Lower leg skin (tissue), 4 donors: ENCODE measurements at places on chromosomes 16 and 17.

DNA sequence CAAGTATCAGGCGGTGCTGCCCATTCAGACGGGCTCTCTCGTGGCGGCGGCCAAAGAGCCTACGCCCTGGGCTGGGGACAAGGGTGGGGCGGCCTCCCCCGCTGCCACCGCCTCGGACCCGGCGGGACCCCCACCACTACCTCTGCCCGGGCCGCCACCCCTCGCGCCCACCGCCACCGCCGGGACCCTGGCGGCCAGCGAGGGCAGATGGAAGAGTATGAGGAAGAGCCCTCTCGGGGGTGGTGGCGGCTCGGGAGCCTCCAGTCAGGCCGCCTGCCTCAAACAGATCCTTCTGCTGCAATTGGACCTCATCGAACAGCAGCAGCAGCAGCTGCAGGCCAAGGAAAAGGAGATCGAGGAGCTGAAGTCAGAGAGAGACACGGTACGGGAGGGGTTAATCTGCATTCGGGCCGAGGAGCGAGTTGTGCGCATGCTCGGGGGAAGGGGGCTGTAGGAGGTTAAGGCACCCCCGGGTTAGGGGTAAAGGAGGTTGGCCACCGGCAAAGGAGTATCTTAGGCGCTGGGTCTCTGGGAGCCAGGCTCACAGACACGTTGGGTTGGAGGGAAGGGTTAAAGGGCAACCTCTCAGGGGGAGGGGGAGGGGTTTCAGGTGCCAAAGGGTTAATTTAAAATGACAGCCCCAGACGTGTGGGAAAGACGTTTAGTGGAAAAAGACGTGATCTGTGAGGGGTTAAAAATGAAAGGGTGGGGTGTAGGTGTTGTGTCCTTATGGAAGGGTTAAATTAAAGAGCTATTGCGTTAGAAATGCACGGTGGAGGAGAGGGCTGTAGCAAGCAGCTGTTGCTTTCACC lies 1.4 kb downstream of the MSL1 start:
- no peak for DNase-seq

- DNase-seq: no peak
Measured at GRCh38 chr16:10558305-10558704, 22.1 kb downstream of the EMP2 start.

DNA sequence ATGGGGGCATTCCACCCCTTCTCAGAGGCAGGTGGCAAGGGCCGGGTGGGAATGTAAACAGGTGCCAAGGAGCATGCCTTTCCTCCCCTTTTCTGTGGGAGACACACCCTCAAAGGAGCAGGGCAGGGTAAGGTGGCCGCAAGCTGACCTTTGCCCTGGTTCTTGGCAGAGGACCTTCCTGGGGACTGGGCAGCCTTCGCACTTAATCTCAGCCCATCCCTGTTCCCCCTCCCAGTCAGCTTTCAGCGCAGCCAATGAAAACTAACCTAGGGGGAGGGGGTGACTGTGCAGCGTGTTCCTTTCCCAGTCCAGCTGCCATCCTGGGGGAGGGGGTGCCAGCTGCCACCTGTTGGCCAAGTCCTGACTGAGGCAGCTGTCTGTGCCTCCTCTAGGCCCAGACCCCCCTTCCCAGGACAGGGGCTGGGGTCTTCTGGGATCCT lies 2.8 kb downstream of the TRAF4 start:
- DNase-seq: no peak

DNA sequence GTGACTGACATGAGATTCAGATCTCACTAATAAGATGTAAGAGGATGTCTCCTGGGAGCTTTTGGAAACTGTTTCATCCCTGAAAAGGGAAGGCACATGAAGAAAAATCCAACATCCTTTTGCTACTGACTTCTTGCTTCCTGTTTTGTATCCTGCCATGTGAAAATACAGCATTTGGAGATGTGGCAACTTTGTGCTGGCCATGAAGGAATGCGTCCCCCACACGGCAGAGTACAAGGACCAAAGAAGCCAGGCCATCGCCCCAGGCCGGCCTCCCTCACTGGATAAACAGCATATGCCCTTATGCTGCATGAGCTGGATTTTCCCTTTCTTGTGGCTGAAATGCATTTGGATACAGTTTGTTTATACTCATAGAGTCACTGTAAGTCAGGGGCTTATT lies 5.5 kb upstream of the HASPIN start:
- DNase-seq: no peak

GRCh38 chr17:40474419-40475002 lies 26.9 kb downstream of the TNS4 start:
- no peak for DNase-seq
